ENCODE measurements at places on chromosomes 2 and 18.
A peak's percentile ranks its signal among the peaks of the same experiment; 100 is the strongest.

- no peak for DNase-seq
These were observed 20.4 kb downstream of the PKP4 start for GRCh38 chr2:158477202-158477601.

- DNase-seq = no peak
These were observed 166.2 kb downstream of the SLC39A10 start for GRCh38 chr2:195823206-195823605.

- DNase-seq = no peak
These were observed 146.4 kb downstream of the FTCDNL1 start for GRCh38 chr2:199704358-199705238.

DNA sequence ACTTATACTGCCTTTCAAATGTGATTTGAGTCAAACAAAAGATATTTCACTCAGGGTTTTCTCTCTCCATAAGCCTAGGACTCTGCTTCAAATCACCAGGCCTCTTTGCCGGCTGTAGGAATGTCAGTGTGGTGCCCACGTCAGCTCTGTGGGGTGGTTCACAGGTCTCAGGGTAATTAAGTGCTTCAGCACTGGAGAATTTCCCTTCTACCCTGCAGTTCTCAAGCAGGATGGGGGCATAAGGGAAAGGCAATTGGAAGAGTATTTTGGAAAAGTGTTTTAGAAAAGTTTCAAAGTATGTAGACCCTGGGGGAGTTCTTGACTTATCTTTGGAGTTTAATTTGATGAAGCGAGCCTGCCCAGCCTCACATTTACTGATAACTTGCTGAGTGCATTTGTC lies 9.6 kb downstream of the CNGA3 start:
- no peak for DNase-seq

- no peak for DNase-seq
These were observed 59.7 kb downstream of the EPC2 start for GRCh38 chr2:148704247-148704646.

DNA sequence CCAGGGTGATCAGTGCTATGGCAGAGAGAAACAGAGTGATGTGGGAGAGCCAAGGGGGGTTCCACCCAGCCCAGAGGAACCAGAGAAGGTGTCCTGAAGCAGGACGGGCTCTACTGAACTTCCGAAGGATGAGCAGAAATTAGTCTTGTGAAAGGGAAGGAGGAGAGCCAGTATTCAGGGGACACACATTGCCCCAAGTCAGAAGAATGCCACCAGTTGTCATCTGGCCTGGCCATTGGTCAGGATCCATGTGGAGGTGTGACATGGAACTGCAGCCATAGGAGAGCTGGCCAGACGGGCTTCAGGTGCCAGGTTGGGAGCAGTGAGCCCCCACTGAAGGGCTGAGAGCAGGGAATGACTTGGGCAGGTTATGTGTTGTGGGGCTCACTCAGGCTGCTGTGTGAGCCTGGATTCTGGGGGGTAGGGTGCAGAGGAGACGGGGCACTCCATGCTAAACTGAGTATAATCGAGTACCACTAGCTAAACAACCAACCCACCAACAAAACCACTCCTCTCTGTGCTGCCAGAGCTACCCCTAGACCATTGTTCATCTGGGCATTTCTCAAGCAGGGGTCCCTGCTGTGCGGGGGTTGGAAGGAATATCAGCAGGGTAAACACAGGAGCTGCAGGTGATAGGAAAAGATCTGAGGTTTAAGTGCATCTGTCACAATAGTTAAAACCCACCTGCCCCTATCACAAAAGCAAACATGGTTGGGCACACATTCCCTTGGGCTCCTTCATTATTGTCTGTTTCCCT lies 25.3 kb downstream of the MARCO start:
- DNase-seq = no peak

DNA sequence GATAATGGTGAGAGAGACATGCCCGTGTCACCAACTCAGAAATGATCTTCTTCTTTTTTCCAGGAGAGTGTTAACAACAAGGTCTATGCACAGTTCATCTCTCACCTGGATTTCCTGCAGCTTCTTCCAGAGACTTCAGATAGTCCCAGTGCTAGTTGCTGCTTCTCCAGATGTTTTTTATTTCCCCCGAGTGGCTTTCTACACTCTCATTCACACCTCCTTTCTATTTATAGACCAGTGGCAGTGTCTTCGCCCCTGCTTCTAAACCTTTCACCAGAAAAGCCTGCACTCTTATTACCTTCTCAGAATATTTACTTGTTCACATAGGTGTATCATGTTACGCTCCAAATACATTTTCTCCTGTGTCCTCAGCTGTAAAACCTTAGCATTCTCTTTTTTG lies 558.8 kb upstream of the CHAC2 start:
- no peak for DNase-seq

GRCh38 chr2:172931918-172932520 lies 143.6 kb upstream of the MAP3K20 start:
- DNase-seq = peak; percentile 50

- no peak for DNase-seq
These were observed 123.8 kb upstream of the ZEB2 start for GRCh38 chr2:144643537-144644336.

DNA sequence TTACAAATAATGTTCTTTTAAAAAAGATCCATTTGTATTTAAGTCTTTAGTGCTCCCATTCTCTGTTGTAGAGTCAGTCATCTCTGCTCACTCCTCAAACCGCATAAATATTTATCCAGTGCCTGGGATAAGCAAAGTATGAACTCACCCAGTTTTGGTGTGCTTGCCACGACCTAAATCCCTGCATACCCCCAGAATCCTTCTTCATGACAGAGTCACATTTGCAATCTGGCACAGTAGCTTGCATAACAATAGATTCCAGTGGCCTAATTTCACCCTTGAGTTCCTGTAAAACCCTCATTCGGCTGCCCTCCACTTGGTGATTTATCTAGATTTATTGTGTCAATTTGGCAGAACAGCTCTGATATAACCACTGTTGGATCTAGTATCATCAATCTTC lies 92.9 kb downstream of the DTNA start:
- DNase-seq = no peak

DNA sequence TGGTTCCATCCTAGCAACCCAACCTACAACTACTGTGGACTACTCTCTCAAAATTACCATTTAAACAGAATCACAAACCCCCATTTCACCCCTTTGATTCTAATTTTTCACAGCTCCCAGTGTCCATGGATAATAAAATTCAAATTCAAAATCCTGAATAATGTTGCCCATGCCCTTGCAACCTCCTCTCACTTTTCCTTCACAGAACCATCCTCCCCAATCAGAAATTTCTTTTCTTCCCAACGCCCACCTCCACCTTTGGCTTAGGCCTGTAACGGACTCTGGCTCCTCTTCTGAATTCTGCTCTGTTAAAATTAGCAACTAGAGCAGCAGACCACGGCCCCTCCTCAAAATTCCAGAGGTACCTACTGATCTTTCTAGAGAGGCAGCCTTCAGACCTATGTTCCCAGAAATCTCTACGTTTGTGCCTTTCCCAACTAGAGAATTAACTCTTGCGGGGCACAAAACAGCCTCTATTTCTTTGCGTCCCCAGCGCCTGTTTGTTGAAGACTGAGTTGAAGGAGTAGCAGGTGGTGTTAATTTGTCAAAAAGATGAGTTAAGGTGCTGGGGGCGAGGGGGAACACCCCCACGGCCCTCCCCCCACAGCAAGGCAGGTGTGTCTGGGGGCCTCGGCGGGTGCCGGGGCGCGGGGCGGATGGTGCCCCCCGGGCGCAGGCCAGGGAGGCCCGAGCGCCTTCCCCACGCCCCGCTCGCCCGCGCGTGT lies 428 bp upstream of the MAP3K20 start:
- no peak for DNase-seq

All from NCI-H1930 (cell line).